ENCODE measurements at places on chromosomes 12 and 14. TPM values are rescaled to one million over a fixed set of nuclear protein-coding genes. Genes with fewer than 3 reads are reported as not detected.

Gene CELA1
- not detected for total RNA-seq

Gene PPP4R4
- 8.8 TPM for total RNA-seq

Gene PMCH
- 0.33 TPM for total RNA-seq

Gene ASB2
- total RNA-seq = 4.0 TPM

Gene MMP19
- total RNA-seq = 0.20 TPM

Gene LRP1-AS
- not detected for total RNA-seq

Gene CLECL1
- not detected for total RNA-seq

Gene REP15
- 1.7 TPM for total RNA-seq

Gene TTC6
- total RNA-seq = 6.7 TPM

Gene CCDC196
- not detected for total RNA-seq

Gene KCNA5
- 9.2 TPM for total RNA-seq

Gene RFLNA
- total RNA-seq = 35.5 TPM

Gene TCL1A
- total RNA-seq = 2.2 TPM

Gene KRT77
- total RNA-seq = 0.06 TPM

Gene RHOJ
- 11.9 TPM for total RNA-seq

Gene KRT79
- total RNA-seq = 0.28 TPM

Gene IRAK3
- total RNA-seq = 11.4 TPM

Gene BRI3BP
- 9.6 TPM for total RNA-seq

Gene GPRC5D
- total RNA-seq = not detected

Gene SLC25A21
- total RNA-seq = 0.99 TPM

Gene VRTN
- not detected for total RNA-seq

Gene SERPINA12
- total RNA-seq = not detected

Gene ADSS1
- total RNA-seq = 20.8 TPM

Gene CLEC4E
- total RNA-seq = 0.28 TPM

Gene RECQL
- total RNA-seq = 47.0 TPM

Gene SERPINA9
- total RNA-seq = not detected

Gene STAC3
- 1.7 TPM for total RNA-seq

Gene IL31
- total RNA-seq = not detected

Gene VASH1
- 26.3 TPM for total RNA-seq

Gene SMCO3
- 5.0 TPM for total RNA-seq
